ENCODE measurements at places on chromosomes 3 and 15.

DNA sequence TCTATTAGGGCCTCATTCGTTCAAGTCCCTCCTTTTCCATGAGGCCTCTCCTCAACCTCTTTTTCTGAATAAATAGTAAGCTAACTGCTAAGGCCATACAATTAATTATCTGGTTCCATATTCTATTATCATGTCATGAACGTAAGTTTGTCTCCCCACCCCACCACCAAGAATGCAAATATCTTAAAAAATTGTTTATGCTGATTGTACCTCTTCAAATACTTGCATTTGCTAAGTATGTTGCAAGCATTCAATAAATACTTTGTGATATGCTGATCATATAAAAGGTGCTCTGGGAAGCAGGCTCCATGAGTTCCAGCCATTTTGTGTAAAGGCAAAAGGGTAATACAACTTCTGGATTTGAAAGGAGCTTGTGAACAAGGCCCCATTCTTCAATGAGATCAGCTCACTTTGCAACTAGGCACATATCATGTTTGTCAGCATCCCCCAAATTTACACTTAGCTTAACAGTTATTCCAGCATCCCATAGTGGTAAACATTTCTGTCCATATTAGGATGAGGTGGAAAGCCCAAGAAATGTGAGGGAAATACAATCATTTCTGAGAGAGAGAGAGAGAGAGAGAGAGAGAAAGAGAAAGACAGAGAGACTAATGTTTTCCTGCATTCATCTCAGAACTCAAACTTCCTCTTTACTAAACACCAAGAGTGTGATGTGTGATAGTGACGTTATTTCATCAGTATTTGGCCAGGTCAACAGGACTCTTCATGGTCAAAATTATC lies 33.2 kb downstream of the SLC12A8 start:
- DNase-seq, result no peak

GRCh38 chr15:69783211-69783610 lies 314.5 kb downstream of the TLE3 start:
- no peak for DNase-seq

DNA sequence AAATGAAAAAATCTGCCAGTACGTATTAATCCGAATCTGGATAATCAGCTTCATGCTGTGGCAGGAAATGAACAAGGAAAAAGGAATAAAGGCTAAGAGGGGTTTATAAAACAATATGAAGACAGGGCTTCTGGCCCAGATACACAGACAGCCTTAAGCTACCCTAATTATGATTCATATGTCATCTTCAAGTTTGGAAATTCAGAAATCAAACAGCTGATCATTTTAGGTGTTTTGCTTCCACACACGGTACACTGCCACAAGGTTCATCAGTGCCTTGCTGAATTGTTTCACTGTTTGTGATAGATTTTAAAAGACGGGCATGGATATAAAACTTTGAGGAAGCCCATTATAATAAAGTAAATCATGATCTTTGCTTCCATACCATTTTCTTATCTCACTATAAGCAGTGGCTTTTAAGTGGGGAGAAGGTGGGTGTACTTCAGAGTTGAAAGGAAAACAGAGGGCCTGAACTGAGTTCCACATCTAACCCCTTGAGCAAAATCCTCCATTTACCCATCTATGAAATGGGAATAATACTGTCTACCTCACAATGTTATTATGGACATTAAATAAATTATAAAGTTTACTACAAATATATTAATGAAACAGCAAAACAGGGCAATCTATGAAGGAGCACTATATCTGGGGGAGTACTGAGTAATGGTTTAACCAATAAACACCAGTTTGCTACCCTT lies 15.7 kb downstream of the GTPBP8 start:
- DNase-seq, result no peak

- no peak for DNase-seq
Measured at GRCh38 chr15:43516185-43516584, 1.2 kb upstream of the MAP1A start.

DNA sequence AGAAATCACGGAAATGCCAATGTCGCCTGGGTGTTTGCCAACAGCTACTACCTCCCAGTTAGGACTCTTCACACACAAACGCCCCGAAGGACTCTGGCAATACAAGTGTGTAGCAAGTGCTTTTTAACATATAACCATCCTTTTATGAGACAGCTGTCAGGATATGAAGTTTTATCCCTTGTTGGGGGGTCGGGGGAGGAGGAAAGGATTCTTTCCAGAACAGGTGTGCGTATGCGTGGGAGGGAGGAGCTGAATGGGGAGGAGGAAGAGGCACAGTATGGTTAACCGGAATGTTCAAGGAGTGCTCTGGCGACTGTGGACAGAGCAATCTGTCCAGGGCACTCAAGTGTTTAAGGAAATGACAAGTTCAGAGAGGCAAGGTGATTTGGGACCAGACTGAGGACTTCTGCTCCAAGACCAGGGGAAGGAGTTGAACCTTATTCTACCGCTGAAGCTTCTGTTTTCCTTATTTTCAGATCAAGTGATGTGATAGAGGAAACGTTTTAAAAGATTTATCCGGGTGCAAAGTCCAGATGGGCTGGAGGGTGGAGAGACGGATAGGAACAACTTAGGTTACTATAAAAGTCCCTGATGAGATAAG lies 1.3 kb downstream of the TSPAN3 start:
- DNase-seq, result no peak

DNA sequence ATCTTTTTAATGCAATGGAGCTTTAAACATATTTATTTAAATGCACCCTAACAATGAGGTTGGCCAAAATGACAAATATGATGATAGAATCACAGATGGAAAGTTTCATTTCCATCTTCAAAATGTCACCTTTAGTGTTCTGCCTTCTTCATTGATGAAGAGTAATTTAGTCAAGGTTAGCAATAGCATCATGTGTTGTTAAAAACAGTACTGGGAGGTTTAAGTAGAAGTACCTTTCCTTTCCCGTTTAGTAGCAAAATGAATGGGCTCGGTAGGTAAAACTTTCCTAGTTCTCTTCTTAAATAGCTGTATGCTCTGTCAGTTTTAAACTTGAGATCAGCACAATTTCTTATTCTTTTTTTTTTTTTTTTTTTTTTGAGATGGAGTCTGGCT lies 35.1 kb downstream of the EIF2AK4 start:
- no peak for DNase-seq

DNA sequence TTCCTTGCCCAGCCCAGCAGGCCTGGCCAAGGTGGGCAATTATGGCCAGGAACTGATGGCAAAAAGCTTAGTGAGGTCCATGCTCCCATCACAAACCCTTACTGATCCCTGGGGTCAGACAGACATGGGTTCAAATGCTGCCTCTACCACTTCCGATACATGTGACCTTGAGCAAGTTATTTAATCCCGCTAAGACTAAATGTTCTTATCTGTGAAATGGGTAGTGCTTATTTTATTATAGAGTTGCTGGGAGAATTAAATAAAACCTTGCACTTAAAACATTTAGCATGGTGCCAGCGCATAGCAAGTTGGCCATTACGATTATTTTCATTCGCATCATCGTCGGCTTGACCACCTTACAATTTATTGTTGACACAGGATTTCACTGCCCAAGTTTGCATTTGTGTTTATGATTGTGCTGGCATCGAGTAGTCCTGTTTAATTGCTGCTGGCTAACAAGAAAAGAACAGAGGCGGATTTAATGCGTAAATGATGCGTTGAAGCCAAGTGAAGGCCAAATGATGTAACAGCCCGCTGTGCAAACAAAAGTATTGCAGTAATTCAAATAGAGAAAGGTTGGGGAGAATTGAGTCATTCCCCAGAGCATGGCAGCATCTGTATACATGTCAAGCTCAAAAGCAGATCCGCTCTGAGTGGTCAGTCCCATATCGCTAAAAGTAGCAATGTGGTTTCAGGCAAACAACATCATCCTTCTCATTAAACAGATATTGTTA lies 7.3 kb upstream of the FURIN start:
- no peak for DNase-seq

GRCh38 chr3:86986671-86987420 lies 4.1 kb downstream of the VGLL3 start:
- DNase-seq, result no peak

- DNase-seq, result no peak
Measured at GRCh38 chr15:80536716-80537115, 132.5 kb downstream of the ARNT2 start.

DNA sequence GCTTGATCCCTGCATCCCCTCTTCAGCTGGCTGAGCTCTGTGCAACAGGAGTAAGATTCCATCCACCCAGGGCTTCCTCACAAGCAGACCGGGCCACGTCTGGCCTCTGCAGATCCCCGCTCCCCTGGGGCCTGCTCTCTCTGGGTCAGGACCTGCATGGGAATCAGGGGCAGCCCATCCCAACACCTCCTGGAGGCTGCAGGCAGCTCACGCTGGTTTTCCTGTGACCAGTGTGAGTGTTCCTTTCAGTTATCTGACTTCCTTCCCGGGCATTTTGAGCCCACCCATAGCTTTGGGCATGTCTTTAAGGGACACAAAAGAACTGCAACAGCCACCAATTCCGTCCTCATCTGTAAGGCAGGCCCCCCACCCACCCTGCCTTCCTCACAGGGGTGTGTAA lies 16.3 kb downstream of the NUP210 start:
- no peak for DNase-seq

DNA sequence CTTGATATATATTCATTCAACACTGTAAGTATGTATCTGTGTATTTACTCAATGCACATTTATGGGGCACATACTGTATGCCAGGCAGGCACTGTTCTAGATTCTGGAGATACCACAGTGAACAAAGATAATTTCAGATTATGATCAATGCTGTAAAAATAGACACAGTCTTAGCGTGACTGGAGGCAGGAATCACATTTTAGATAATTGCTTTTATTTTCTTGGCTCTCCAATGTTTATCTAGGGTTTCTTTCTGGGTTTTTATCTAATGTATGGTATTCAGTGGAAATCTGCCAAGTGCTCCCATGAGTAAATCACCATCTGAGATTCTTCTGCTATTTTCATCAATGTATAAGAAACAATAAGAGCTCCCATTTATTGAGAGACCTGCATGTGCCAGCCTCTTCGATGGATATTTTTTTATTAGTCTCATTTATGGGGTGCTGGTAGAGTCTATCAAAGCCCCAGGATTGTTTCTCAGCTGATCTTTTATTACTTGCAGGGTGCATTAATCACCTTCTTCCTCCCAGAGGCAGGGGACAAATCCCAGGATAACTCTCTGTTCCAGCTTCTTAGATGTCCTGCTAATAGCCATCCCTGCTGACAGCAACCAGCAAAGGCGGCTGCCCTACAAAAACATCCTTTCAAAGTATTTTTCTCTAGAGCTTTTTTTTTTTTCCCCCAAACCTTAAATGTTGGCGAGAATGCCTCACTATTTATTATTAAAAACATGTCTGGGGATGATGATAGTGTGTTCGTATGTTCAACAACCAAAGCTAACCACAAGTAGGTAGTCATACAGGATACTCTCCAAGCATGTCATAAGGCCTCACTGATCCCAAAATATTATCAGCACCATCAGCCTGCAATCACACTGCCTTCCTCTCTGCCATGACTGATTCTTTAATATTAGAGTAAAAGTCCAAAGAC lies 331.0 kb upstream of the RASGRP1 start:
- no peak for DNase-seq

DNA sequence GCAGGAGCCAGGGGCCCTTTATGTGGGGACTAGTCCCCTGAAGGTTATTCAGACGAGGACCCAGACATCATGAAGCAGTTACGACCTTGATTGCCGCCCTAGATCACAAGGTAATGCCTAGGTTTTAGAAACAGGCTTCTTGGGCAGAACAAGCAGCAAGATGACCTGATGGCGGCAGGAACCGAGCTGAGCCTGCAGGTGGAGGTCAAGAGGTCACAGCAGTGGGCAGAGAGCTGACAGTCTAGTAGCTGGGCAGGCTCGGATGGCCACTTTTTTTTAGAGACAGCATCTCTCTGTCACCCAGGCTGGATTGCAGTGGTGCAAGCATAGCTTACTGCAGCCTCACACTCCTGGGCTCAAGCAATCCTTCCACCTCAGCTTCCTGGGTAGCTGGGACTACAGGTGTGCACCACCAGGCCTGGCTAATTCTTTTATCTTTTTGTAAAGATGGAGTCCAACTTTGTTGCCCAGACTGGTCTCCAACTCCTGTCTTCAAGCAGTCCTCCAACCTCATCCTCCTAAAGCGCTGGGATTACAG lies 83.5 kb upstream of the ABHD17C start:
- DNase-seq, result no peak

DNA sequence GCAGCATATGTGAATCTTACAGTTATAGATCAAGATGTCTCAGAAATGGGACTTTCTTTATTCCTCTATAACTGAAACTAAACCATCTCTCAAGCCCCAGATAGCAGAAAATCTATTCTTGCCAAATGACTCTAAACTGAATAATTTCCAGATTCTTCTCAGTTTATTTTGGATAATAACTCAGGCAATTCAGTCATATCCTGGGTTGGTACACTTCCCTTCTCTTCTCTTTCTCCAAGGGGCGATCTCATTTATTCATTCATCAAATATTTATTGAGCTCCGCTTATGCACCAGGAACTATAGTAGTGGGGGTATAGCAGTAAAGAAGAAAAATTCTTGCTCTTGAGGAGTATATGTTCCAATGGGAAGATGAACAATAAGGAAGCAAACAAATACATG lies 13.5 kb upstream of the PCOLCE2 start:
- DNase-seq, result no peak

GRCh38 chr15:63156086-63156710 lies 1.1 kb downstream of the RPS27L start:
- DNase-seq, result no peak

DNA sequence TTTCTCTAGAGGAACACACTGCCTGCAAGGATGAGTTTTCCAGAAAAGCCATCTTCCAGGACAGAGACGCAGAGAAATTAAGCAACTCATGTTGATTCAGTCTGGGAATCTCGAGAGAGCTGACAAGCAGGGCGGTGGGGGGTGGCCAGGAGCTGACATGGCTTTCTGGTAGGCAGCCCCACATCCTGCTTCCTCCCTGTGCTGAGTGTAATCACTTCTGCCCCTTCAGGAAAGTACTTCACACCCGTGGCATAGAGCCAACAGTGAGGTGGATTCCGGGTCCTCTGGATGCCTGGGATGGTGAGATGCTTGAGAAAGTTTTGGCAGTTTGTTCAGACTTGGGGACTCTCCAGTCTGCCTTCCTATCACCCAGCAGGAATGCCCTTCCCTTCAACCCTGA lies 221.1 kb downstream of the SLCO3A1 start:
- DNase-seq, result no peak

GRCh38 chr3:99686955-99687612 lies 48.7 kb downstream of the COL8A1 start:
- no peak for DNase-seq

- DNase-seq, result no peak
Measured at GRCh38 chr15:69679623-69680228, 227.1 kb downstream of the RPLP1 start.

DNA sequence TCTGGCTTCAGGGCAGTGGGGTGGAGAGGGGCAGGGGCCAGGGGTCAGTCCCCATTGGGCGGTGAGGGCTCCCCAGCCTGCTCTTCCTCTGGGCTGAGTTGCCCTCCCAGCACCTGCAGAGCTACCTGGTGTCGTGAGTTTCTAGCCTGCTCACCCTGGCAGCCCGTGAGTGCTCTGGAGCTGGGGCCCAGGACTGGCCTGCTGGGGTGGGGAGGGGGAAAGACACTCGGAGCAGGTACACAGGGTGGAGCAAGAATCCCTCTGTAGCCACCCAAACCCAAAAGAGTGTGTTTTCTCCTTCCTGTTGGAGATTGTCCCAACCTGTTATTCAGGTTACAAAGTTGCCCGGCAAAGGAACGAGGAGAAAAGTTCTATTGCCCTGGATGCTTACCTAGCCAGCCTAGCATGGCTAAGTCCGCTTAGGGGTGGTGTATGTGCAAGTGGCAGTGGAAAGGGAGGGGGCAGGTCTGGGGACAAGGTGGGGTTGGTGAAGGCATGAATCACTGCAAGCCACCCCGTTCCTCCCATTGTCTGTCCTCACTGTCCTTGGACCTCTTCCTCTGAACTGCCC lies 8.9 kb downstream of the FAM3D start:
- no peak for DNase-seq
